ENCODE measurements at places on chromosomes 11 and 22. TPM values are rescaled to one million over a fixed set of nuclear protein-coding genes. Genes with fewer than 3 reads are reported as not detected.

DNA sequence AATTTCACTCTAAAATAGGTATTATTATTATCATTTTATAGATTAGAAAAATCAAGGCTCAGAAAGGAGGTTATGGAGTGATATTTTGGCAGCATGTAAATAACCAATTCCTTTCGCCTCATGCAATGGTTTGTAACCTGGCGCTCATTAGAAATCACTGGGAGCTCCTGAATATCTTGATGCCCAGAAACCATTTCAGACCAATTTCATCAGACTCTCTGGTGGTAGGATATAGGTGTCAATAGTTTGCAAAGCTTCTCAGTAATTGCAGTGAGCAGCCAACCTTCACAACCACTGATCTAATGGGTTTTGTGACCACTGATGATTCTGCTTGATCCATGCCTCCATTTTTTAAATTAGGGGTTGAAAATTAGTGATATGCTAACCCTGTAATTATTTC, 57.8 kb upstream of the ZC3H12C start:
- no peak for DNase-seq

Gene OR52W1
- not detected for total RNA-seq

DNA sequence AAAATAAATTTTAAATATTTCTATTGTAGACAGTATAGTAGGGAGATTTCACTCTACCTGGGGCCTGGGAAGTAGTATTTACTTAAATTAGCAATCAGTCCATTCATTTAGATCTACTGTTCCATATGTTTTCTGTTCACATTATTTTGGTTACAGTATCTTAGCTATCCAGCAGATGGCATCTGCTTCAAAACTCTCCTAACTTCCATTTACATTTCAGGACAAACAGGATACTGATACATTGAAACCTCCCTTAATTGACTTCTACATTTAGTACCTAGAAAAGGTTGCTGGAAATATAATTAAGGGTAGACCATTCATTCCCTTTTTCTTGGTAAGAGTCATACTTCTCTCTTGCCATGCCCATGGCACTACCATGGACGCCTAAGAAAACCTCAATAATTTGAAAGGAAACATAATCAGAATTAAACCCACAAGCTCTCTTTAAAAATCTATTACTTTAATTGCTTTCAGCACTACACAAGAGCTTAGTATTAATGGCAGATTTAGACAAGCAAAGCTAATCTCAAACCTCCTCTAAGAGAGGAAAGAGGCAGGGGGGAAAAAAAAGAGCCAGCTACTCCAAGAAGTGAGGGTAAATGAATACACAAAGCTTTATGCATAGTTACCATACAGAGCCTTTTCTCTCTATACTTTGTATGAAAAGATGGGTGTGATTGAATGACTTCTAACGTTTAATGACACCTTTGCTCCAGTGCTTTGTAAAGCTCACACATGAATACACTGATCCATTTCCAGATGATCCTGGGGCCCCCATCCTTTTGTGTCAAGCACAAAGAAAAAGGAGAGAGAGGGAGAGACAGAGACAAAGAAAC, 131.2 kb upstream of the MTMR2 start:
- DNase-seq: no peak

Gene NCR3LG1
- total RNA-seq: 9.3 TPM
